Foreskin keratinocyte (primary cell): ENCODE measurements at places on chromosomes 7 and 10.

DNA sequence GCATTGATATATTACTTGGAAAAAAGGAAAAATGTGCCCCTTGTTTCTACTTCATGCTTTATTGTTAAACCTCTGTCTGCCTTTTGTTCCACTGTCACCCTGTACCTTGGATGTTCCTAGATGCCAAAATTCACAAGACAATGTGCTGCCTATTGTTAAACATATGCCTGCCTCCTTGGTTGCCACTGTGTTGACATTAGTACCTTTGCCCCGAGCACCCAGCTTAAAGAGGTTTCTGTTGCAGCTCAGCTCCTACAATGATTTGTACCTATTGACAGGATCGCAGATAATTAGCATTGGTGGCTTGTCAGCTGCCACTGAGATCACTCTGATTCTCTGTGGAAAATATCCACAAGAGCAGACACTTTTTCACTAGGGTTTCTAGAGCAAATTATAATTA lies 188.0 kb downstream of the KCND2 start:
- no peak for DNase-seq

DNA sequence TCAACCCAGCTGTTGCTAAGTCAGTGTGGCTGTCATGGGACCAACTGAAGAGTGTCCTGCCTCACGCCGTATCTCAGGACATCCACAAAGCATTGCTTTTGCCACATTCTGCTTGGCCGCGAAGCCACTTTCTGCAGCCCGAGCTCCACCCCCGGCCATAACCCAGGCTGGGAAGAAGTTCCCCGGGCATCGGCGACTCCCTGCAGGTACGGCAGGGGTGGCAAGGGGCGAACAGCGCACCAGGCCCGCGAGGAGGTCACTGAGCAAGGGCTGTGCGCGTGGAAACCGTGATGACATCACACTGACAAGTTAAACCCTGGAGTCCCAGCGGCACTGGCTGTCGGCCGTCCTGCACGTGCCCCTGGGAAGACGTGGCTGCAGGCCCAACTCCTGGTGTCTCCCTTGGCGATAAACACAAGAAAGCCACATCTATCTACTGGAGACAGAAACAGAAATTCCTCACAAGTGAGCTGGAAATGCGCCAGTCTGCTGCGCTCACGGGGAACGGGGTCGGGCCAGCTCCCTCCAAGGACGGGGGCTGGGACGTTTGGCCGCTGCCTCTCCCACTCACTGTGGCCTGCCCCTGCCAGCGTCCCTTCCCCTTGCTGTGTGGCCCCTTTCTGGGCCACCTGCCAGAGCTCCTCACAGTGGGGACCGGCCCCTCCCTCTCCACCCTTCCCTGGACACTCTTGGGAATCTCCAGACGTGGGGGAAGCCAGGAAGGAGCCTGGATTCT lies 326.3 kb downstream of the DNAJB6 start:
- DNase-seq: no peak

DNA sequence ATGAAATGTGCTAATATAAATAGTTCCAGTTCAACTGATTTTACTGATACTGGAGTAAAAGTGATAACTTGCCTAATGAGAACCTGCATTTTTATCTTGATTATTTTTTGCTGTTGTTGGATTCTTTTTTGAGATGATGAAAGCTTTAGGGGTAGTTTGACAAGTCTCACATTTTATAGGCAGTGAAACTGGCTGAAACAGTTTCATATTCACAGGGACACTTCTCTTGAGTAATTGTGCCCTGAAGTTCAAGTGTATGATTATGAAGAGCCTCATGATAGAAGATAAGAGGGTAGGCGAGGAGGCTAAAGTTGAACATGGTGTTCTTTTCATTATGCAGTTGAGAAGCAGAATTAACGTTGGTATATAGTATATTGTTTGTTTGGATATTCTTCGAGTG lies 5.1 kb downstream of the AUTS2 start:
- no peak for DNase-seq

DNA sequence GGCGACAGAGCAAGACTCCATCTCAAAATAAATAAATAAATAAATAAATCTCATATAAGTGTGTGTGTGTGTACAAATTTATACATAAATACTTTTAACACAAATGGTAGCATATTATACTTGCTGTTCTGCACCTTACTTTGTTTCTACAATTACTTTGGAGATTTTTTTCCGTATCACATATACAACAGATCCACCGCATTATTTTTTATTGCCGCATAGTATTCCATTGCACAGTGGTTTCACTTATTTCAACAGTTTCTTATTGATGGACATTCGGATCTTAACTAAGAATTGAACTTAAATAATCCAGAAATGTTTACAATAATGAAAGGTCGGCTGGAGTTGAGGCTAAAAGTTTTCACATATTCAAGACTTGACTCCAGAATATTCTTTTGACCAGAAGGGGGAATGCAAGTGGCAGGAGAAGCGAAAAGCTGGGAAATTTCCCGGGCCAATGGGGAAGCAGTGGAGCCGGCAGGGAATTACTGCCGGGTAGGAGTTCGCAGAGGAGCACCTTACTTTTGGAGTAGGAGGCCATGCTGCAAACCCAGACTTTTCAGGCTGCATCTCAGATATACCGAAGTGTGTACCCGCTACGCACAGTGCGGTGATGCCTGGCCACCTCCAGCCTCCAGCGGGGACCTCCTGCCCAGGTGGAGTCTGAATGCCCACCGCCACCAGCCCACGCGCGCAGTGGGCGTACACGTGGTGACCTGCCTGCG lies 415 bp upstream of the CNNM1 start:
- DNase-seq: no peak

DNA sequence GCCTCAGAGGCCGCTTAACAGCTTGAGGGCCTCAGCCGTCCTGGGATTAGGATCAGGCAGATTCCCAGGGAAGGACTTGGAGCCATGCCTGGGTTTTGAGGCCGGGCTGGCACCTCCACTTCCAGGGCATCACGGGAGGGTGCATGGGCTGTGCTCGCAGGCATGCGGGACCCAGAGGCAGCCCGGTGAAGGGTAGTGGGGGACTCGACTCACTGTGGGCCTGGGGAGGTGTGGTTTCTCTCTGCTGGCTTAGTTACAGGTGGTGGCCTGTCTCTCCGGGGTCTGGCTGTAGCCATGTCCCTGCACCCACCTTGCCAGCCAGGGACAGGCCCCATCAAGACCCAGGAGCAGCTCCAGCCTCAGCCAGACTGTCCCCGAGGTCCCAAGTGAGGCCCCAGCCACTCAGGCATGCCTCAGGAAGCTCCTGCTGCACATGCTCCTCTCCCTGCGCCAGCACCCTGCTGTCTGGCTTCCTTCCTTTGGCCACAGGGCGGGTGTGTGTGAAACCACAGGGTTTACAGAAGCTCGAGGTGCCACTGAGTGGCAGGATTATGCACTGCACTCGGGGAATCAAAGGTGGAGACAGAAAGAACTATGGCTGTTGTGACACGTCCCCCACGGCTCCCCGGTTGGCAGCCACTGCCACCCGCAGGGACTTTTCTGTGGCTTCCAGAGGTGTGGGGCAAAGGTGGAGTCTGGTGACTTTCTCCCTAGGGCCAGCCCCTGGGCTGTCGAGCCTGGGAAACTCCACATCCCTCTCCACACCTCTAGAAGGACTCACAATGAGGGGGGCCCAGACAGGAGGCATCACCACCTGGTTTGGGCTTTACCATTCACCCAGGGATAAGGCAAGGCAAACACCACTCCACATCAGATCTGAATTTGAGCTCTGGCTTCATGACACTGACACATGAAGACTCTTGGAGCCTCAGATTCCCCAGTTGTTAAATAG lies 19.7 kb downstream of the GOLGA7B start:
- DNase-seq: no peak

- DNase-seq: peak; percentile 29
These were observed 120.7 kb downstream of the PRKAG2 start for GRCh38 chr7:151756076-151756731.

- DNase-seq: no peak
These were observed 41.8 kb downstream of the APBB1IP start for GRCh38 chr10:26479766-26480492.

DNA sequence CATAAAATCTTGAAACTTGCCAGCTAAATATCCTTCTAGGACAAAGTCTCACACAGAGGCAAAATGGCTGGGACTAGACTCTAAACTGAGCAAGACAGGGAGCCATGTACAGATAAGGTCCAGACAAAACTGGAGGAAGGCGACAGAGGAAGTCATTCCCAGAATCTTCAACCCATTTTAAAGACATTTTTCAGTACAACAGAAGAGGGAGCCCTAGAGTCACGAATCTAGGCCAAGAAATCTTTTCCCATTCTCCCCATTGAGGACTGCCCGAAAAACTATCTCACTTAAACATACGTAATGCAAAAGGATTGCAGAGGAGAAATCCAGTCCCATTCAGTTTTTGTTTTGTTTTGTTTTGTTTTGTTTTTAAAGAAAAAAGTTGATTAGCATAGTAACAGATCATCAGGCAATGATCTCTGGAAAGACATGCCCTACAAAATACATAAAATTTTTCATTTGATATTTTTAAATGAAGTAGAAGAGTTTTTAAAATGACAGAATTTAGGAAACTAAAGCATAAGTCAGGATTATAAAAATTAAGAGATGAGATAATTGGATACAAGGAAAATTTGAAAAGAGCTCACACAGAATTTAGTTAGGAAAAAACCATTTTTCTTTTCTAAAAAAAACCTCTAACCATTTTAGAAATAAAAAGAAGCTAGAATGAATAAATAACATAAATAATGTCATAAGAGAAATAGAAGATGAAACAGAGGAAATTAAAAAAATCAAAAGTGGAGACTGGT lies 16.9 kb upstream of the PRF1 start:
- DNase-seq: no peak

DNA sequence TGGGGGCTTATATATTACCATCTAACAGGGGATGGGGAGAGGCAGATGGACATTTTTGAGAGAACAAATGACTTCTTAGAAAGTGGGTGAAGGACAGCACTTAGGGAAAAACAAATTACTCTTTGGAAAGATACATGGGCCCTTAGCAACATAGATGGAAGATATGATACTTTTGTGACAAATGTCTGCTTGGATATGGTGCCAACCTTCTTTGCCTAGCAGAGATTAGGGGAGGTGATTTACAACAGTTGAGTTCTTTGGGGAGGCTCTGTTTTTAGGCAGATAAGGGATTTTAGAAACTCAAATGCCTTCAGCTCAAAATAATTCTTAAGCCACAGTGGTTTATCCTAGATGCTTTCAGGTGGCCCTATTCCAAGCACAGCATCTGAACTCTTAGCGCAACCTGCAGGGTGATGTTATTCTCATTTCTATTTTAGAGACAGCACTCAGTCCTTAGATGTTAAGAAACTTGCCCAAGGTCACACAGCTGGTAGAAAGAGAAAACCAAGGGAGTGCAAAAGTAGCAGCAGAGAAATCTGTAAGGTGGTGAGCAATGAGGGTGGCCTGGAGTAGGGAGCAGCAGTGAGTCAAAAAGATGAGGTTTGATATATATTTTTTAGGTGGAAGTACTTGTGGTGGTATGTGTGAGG lies 75.1 kb upstream of the KMT2E start:
- no peak for DNase-seq

DNA sequence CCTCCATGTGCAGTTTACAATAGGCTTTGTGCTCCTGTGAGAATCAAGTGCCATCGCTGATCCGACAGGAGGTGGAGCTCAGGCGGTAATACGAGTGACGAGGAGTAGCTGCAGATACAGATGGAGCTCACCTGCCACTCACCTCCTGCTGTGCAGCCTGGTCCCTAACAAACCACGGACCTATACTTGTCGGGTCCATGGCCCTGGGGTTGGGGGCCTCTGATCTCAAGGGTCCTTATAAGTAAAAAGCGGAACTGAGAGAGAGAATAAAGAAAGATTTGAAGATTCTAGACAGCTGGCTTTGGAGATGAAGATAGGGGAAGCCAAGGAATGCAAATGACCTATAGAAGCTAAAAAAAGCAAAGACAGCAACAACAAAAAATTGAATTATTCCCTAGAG lies 130.6 kb downstream of the PLXDC2 start:
- DNase-seq: no peak

DNA sequence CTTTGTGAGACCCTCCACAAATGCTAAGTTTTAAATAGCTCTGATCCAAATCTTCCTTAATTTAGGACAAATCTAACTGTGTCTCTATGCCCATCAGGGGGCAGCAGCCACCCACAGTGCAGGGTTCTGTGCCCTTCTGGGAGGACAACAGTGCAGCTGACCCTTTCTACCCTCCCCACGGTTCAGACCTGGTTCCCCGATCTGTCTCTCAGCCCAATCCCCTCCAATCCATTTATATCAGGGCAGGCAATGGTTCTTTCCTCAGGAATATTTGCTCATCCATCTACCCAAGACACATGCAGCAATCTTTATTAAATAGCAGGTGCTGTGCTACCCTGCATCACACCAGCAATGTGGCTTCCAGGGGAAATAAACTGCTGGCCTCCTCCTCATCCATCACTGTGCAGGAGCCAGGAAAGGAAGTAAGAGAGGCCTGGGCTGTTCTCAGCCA lies 4.0 kb upstream of the RBM28 start:
- DNase-seq: no peak

DNA sequence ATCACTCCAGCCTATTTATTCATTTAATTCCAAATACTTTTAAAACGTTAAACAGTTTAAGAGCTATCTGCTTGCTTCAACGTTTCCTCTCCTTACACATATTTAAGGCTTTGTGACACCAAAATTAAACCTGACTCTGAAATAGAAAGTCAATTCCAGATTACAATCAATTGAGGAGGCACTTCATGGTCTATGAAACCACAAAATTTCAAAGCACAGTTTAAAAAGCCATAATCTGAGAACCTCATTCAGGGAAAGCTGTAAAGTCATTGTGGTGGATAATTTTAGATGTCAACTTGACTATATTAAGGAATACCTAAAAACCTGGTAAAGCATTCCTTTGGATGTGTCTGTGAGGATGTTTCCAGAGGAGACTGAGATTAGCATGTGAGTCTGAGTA lies 6.2 kb downstream of the SNX13 start:
- peak; percentile 18 for DNase-seq

DNA sequence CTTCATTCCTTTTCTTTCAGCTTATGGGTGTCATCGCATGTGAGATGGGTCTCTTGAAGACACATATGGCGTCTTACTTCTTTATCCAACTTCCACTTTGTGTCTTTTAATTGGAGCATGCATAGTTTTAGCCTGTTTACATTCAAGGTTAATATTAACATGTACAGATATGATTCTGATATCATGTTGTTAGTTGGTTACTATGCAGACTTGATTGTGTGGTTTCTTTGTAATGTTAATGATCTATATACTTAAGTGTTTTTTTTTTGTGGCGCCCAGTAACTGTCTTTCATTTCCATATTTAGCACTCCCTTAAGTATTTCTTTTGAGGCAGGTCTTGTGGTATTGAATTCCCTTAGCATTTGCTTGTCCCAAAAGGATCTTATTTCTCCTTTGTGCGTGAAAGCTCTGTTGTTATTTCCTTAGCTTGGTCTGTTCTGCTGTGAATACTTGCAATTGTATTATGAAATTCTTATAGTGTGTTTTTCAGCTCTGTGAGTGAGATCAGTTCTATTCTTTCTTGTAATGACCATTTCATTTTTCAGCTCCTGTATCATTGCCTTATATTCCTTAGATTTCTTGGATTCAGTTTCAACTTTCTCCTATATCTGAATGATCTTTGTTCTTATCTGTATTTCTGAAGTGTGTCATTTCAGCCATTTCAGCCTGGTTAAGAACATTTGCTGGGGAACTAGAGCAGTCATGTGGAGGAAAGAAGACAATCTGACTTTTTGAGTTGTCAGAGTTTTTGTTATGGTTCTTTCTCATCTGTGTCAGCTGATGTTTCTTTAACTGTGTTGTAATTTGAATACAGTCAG lies 88.4 kb downstream of the ABCA13 start:
- DNase-seq: no peak

GRCh38 chr7:81068-81925 lies 111.1 kb upstream of the FAM20C start:
- DNase-seq: no peak
